Smooth muscle cell of the brain vasculature (primary cell): ENCODE measurements at places on chromosomes 13 and 19.

DNA sequence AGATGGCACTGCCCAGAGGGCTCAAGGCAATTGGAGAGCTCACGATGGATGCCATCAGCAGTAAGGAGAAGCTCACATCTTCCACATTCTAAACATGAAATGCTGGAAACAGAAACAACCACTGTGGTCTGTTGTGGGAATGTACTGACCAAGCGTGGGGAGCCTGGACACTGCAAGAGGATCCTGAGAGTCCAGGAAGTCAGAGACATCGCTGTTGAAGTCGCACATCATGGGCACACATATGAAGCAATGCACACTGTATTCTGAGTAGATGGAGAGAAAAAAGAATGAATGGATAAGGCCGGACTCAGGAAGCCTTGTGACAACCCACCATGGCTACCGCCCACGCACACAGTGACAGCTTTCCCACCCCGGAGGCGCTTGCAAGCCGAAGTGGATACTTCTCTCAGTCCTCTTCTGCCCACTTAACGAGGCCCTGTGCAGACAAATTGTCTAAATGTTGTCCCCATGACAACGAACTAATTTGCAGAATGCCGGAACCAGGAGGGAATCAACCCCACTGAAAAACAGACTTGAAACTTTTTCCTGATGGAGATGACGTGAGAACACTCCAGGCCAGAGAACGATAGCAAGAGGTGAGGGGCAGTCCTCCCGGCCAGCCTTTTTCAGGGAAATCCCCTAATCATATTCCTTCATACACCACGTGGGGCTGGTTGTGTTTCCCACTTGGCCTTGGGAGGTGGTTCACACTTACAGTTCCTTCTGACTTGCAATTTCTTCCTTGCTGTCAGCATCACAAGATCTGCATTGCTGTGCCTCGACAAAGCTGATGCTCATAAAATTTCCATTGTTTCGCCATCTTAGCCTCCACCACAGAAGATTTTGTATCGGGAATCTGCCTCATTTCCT lies 109.6 kb upstream of the SERP2 start:
- DNase-seq = no peak

GRCh38 chr19:6811906-6812305 lies 39.4 kb downstream of the VAV1 start:
- peak; percentile 23 for DNase-seq

- peak; percentile 65 for DNase-seq
Measured at GRCh38 chr13:114282041-114282670, 755 bp downstream of the UPF3A start.

DNA sequence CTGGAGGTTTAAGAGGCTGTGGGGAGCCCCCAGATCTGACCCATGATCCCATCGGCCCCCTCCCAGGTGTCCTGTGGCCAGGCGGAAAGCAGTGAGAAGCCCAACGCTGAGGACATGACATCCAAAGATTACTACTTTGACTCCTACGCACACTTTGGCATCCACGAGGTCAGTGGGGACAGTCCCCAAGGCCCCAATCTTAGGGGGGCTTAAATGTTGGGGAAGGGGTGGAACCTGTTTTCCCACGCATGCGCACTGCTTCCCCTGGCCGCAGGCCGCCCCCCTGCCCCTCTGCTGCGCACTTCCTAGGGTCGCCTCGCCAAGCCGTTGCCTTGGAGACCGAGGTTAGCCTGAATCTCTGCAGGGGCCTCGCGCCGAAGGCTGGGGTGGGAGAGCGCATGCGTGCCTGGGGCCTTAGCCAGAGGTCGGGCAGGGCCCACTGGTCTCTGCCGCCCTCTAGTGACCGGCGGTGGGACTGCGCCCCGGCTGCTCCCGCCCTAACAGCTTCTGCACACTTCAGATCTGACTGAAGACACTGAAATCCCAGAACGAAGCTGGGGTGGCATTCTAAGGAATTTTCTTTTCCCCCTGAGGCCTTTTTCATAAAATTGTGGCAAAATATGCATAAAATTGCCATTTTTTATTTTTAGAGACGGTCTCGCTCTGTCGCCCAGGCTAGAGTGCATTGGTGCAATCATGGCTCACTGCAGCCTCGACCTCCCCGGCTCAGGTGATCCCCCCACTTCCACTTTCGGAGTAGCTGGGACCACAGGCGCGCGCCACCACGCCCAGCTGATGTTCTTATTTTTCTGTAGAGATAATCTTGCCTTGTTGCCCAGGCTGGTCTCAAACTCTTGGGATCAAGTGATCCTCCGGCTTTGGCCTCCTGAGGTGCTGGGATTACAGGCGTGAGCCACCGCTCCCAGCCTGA lies 3.6 kb downstream of the PRMT1 start:
- DNase-seq = peak; percentile 76

DNA sequence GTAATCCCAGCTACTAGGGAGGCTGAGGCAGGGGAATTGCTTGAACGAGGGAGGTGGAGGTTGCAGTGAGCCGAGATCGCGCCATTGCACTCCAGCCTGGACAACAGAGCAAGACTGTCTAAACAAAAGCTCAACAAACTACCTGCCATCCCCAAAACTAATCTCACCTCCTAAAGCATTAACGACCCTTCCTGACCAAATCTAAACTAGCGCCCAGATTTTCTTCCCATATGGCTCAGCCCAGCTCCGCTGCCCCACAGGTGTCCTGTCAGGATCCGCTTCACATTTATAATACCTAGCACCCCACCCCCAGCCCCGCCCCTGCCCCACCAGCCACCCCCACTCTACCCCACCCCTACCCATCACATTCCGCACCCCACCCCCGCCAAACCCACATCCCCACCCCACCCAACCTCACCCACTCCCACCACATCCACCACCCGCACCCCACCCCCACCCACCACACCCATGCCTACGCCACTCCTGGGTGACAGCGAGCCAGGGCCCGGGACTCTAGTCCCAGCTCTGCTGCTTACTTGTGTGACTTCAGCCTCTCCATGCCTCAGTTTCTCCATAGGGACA lies 599 bp downstream of the C19orf12 start:
- no peak for DNase-seq

- no peak for DNase-seq
Measured at GRCh38 chr13:47114030-47114429, 217.2 kb upstream of the HTR2A start.

- DNase-seq = no peak
Measured at GRCh38 chr13:73939071-73939380, 195.2 kb downstream of the KLF12 start.

- no peak for DNase-seq
Measured at GRCh38 chr13:33937373-33938098, 119.6 kb downstream of the RFC3 start.
